Naive thymus-derived CD4-positive, alpha-beta T cell (primary cell): ENCODE measurements at places on chromosomes 7 and 10.

GRCh38 chr7:81195033-81195432, 276.2 kb upstream of the SEMA3C start:
- no peak for DNase-seq

- no peak for DNase-seq
These were observed 465.0 kb downstream of the SUGCT start for GRCh38 chr7:40599836-40600235.

- no peak for DNase-seq
These were observed 132.7 kb downstream of the AOAH start for GRCh38 chr7:36591636-36592035.

DNA sequence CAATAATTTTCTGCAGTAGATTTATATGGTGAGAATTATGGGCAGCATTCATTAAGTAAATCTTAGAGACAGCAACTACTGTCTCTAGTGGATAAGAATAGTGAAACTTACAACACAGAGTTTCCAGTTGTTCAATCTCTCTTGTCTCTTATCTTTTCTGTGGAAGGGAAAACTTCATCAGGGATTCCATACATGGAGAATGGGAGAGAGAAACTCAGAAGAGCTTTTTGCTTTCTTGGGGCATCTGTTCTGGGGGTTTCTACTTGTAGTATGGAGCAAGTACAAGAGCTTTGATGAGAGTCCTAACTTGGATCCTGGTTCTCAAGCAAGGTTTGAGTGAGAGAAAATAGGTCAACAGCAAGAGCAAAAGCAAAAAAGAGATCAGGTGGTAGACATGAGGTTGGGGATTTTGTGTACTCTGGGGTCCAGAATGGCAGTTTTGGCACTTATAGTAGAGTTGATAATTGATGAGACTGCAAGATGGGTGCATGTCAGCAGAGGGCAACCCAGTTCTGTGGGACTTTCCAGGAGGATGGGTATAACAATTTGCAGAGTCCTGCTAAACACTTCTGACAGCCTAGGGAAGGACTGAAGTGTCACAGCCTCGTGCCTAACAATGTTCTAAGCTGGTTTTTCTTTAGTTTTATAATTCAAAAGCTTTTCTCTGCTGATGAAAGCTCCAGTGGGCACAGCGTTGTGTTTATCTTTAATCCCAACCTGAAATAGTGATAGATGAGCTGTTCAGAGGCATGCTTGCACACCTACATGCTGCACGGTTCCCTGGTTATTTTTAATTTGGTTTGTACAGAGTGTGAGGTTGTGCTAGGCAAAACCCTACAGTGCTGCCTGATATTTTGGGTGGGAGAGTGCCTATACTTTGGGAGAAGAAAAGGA, 32.0 kb upstream of the STRIP2 start:
- no peak for DNase-seq

GRCh38 chr10:61882621-61883370, 18.7 kb upstream of the ARID5B start:
- no peak for DNase-seq

DNA sequence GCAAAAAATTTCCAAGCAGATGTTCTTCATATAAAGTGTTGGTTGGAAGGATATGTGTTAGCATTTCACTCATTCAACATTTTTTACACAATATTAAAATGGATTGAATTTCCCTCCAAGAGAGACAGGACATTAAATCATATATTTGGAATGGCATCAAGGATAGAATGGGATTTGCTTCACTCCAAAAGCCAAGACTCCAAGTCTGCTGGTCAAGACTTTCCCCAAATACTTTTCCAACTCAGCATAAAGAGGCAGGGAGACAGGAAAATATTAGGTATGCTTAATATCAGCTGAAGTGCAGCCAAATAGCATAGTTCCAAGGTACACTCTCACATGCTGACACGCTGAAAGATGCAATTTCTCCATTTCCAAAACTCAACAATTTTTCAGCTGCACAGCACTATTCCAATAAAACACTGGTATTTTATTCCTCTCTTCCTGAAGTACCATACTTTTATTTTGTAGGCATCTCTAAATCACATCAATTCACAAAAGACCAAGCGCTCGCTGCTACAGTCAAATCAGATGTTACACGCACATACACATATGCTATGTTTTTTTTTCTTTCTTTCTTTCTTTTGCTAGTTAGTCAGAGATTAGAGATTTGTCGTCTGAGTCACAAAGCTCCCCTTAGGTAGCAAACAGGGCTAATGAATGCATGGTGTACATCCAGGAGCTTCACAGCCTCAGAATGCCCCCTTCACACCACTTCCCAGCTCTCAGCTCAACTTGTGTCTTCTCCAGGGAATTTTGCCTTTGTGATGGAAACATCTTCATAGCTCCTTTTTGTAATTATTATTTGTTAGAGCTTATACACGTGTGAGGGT, 1033.8 kb upstream of the AUTS2 start:
- no peak for DNase-seq

GRCh38 chr7:157292770-157293412, 43.9 kb upstream of the DNAJB6 start:
- DNase-seq, result no peak
